ENCODE measurements at places on chromosomes 16 and 17.

GRCh38 chr16:8567355-8568230 lies 22.7 kb downstream of the TMEM114 start:
- peak; percentile 86 for DNase-seq

GRCh38 chr17:40064971-40065768 lies 2.4 kb downstream of the THRA start:
- no peak for DNase-seq

GRCh38 chr17:33954597-33954996 lies 300.5 kb upstream of the CCL2 start:
- no peak for DNase-seq

DNA sequence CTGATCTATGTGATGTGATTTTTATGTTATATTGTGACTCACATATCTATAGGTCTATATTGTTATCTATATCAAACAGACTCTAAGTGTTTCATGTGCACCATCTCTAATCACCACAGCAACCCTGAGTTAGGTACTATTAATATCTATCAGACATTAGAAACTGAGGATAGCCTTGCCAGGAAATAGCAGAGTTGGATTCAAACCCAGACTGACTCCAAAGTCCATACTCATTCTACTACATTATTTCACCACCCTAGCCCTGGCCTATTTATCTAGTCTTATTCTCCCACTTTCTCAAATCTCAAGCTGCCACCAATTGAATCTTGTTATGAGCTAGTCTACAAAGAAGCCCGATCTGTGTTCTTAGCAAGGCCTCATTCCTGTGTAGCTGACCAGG lies 65.4 kb upstream of the GNAO1 start:
- no peak for DNase-seq

Data from NCI-H146 (cell line).